Right cardiac atrium (tissue), 5 donors: ENCODE measurements at places on chromosomes 5 and 9. TPM values are rescaled to one million over a fixed set of nuclear protein-coding genes. Genes with fewer than 3 reads are reported as not detected.

EPB41L4A gene
- total RNA-seq = 43.7 TPM

MEF2C gene
- total RNA-seq = 64.5 TPM

MELK gene
- not detected for total RNA-seq

GRCh38 chr9:68904454-68904853 is 109.5 kb downstream of the PRKACG start:
- DNase-seq = no peak

DNA sequence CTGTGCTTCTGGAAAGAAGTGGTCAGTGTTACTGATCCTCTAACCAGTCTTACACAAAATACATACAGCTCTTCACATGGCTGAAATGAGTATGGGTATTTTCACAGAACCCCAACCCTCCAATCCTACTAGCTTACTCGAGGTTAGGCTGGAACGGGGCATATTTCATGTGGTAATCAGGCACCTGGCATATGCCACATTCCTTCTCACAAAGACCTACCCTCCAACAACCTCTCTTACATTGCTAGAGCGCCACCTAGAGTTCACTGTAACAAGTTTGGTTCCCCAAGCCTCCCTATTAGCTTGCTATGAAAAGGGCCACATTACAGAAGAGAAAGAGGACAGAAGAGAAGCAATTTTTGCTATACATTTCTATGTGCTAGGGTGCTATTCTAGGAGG is 597.3 kb downstream of the PRELID2 start:
- DNase-seq = no peak

- DNase-seq = no peak
Observed at GRCh38 chr9:24007185-24007584, 181.1 kb upstream of the ELAVL2 start.
